ENCODE measurements at places on chromosomes 6 and 20.

DNA sequence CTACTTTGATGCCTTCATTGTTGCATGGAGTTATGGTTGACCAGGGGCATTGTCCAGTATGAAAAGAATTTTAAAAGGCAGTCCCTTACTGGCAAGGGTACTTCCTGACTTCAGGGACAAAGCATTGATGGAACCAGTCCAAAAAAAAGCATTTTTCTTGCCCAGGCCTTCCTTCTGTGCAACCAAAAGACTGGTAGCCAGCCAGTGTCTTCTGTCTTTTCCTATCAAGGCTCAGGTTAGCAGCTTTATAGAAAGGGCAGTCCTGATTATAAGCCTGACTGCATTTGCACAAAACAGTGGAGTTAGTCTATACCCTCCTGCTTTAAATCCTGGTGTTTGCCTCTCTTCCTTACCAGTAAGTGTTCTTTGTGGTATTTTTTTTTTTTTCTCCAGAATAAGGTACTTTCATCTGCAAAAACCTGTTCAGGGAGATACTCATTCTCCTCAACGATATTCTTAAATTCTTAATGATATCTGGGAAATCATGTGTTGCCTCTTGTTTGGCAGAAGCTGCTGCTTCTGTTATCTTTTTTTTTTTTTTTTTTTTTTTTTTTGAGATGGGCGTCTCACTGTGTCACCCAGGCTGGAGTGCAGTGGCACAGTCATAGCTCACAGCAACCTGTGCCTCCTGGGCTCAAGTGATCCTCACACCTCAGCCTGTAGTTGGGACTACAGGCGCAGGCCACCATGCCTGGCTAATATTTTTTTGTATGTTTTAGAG, 33.9 kb downstream of the SCAF8 start:
- no peak for DNase-seq

- no peak for DNase-seq
These were observed 72.9 kb downstream of the TOX2 start for GRCh38 chr20:43987531-43987930.

- no peak for DNase-seq
These were observed 85.5 kb downstream of the SLC22A23 start for GRCh38 chr6:3371222-3371949.

DNA sequence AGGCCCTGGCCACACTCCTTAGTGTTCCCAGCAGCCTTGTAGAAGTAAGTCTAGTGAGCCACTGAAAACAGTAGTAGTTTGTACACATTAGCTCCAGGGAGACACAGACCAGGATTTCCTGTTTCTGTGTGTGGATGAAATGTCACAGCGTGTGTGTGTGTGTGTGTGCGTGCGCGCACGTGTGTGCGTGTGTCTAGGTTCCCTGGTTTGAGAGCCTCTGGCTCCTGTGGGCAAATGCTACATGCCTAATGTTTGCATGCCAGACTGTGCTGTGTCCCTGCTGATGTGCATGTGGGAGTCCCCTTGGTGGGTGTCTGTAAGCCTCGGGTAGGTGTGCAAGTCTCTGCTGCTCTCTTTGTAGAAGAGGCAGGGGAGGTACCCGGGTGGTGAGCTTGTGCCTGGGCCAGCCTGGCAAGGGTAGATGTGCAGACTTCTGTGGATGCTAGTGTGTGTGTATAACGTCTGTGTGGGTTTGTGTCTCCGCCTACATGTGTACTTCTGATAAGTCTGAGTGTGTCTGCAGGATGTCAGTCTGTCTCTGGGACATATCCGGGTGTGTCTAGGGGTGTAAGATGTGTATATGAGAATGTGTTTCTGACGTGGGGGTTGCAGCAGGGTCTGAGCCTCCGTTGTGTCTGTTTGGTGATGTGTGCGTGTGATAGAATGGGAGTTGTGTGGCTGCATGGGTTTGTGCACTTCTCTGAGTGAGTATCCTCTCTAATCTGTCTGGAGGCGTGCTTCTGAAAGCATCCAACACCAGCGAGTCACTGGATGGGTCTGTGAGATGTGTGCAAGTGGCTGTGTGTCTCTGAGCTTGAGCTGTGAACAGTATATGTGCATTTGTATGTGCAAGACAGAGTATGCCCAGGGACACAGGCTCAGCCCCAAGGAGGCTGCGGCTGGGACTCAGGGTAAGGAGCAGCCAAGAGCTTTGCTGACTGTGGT, 19.0 kb upstream of the TLDC2 start:
- no peak for DNase-seq

DNA sequence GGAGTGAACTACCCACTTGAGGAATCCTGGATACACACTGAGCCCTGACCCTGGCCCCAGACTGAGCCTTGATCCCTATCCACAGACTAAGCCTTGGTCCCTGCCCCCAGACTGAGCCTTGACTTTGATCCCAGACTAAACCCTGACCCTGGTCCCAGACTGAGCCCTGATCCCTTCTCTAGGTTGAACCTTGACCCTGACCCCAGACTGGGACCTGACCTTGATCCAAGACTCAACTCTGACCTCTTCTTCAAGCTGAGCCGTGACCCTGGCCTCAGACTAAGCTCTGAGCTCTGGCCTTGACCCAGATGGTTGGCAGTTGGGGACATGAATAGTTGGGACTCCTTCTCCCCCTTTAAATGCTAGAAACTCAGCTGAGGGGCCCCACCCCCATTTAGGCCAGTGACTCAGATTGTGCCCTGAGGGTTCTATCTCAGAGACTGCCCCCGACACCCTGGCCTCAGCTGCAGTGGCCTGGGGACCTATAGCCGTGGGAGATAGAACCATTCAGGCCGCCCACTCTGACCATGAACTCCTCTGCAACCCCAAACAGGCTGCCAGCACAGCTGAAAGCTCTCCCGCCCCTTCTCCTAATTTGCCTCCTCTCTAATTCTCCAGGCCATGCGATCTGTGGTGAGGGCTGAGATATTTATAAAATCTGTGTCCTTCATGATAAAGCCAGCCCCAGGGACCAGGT, 84.7 kb downstream of the DLGAP4 start:
- no peak for DNase-seq

DNA sequence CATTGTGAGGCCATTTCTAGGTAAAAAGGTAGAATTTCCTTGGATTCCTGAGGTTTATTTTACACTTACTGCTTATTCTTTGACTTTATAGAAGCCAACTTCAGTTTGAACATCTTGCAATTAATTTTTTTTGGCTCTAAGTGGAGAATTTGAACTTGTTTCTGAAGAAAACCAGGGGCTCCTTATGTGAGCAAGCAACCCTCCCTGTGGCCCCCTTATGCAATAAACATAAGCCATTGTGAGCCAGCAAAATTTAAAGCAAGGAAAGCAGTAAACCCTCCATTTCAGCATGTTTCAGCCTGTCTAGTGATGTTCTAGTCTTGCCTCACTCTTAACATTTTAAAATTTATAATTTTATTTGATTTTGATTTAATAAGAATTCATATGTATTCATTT, 5.6 kb downstream of the HLA-F start:
- DNase-seq: no peak

DNA sequence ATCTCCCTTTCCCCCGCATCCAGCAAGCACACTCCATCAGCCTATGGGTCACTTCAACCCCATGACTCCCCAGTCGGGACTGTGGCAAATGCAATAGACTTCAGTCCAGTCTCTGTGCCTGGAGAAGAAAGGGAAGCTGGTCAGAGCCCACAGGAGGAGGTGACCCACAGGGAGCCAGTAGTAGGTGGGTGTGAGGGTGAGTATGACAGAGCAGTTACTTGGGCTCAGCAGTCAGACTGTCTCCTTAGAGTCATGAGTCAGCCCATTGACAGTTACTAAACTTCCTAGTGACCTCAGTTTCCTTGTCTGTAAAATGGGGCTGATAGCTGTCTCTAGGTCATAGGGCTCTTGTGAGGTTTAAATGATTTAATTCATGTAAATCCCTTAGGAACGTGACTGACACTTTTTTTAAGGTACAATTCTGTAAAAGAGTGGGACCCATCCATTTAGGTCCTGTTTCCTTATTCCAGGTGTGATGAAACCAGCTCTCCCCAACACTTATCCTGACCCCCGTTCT, 33.9 kb upstream of the HLA-C start:
- DNase-seq: no peak

DNA sequence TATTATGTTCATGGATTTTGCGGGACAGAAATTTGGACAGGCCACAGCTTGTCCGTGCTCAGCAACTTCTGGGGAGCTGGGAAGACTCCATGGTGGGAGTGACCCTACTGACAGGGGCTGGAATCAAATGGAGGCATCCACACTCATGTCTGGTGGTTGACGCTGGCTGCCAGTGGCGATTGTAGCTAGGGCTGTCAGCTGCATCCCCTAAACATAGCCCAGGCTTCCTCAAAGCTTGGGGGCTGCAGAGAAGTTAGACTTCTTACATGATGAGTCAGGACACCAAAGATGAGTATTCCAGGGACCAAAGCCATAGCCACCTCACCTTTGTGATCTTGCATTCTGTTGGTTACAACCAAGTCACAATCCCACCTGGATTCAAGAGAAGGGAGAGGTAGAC, 18.4 kb upstream of the FAM50B start:
- no peak for DNase-seq

GRCh38 chr6:106981926-106982325, 7.4 kb upstream of the CD24 start:
- DNase-seq: no peak

GRCh38 chr6:68502946-68503345, 132.1 kb upstream of the ADGRB3 start:
- no peak for DNase-seq

Data from left renal cortex interstitium (tissue), 4 donors.